HepG2 (cell line): ENCODE measurements at places on chromosomes 13 and 19. TPM values are rescaled to one million over a fixed set of nuclear protein-coding genes. Genes with fewer than 3 reads are reported as not detected.

DNA sequence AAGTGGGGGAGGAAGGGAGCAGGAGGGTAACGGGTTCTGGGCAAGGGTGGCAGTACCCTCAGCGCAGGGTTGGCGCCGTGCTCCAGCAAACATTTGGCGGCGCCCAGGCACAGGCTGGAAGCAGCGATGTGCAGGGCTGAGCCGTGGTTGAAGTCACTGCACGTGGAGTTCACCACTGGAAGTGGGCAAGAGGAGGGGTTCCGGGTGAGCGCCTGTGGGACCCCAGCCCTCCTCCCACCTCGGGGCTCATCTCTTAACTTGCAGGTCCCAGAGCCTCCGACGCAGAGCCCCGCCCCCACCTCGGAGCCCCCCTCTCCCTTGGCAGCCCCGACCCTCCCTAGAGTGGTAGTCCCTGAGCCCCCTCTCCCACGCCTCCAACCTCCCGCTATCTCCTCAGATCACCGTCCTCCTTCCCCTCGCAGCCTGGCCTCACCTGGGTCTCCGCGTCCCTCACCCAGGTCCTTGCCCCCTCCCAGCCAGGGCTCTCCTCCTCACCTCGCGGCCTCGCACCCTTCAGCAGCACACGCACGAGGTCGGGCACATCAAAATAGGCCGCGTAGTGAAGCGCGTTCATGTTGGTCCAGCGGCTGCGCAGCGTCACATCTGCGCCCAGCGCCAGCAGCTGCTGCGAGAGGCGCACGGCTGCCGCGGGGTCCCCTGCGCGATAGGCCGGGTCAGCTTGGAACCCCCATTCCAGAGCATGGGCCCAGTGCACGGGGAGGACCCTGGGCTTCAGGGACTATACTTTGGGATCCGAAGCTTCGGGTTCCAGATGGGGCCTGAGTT is 6.4 kb downstream of the CLIP3 start:
- no peak for DNase-seq

DNA sequence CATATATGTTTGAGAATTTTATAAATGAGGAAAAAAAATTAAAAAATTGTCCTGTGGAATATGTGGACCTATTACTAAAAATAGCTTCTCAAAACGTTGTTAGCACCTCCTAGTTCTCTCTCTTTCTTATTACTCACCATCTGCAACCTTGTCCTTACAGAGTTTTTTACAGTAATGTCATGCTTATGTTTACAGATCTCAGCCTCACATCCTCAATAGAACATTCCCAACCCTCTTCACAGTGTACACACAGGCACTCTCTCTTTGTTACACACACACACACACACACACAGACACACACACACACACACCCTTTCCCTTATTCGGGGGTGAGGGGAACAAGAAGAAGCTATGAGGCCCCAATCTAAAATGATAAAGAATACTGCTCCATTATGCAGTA is 197.7 kb downstream of the SLITRK6 start:
- no peak for DNase-seq

DNA sequence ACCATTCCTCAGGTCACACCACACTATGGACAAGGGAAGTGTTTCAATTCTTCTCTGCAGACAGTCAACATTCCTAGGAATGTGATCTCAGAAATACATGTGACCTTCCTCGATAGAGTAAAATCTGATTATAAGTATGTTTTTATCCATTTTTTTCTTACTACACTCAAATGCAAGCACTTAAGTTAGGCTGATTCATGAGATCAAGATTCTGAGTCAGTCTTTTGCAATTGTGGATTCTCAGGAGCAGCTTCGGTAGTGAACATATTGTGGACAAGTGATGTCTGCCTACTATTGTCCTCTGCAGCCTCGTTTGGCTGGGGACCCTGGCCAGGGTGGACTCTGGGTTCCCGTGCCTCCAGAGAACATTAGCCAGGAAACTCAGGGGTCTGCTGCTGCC is 3.2 kb downstream of the SERPINE3 start:
- DNase-seq, result no peak

DNA sequence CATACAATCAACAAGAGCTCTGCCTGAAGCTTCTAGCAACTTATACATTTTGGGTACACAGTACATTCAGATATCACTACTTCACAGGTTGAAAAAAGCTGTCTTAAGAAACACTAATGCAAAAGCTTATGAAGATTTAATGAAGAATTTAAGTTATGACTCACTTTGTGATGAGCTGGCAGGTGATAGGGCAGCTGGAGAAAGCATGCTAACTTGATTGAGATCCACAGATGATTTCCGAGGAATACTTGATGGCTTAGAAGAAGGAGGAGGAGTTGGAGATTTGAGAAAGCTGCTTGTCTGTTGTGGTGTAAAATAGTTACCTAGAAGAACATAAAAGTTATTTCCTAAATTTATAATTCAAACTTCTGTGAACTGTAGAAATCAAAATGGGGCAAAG is 23.3 kb downstream of the EXOSC8 start:
- DNase-seq, result no peak

S1PR2 gene
- 0.93 and 1.3 TPM in 2 replicates for total RNA-seq

- DNase-seq, result no peak
Measured at GRCh38 chr13:111562716-111563115, 242.3 kb downstream of the TEX29 start.

DNA sequence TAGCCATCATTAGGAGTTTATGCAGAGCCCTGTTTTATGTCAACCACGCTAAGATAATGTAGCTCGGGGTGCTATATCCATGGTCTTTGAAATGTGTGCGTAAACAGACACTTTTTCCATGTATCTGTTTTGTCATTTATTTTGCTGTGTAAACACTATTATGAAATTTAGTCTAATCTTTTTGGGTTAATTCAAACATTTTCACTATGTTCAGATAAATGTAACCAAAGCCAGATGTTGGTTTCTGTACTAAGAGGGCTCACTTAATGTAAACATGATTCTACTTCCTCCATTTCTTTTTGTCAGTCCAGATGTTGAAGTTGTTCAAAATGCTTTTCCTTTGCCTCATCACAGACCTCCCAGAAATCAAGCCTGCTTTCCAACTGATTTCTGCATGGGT is 499.5 kb upstream of the GPC6 start:
- no peak for DNase-seq

URAD gene
- not detected in 2 replicates for total RNA-seq

- DNase-seq, result no peak
Measured at GRCh38 chr19:6229216-6229913, 50.4 kb downstream of the MLLT1 start.

GRCh38 chr13:80164462-80164861 is 176.5 kb downstream of the SPRY2 start:
- DNase-seq, result no peak

- no peak for DNase-seq
Measured at GRCh38 chr19:8233370-8233769, 24.2 kb downstream of the CERS4 start.

GRCh38 chr19:10654610-10655456 is 687 bp downstream of the ILF3 start:
- peak; percentile 47 for DNase-seq

SIGLEC6 gene
- total RNA-seq, result not detected in 2 replicates

DNA sequence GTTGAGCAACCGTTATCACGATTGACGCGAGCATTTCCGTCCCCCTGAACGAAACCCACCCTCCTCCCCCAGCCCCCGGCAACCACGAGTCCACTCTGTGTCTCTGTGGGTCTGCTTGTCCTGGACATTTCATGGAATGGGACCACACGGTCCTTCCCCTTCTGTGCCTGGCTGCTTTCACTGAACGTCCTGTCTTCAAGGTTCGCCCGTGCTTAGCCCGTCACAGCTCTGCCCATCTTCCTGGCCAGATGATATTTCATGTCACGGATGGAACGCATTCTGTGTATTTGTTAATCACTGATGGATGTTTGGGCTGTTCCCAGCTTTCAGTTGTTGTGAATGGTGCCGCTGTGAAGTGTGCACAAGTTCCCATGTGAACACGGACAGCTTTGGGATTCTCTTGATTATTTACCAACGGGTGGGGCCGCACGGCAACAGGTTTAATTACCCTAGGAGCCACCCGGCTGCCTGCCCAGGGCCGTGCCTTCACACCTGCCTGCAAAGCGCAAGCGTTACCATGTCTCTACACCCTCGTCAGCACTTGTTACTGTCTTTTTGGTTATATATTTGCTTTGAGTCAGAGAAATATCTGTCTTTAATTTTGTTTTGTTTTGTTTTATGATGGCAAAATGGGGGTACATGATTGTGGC is 42.5 kb downstream of the RASA3 start:
- DNase-seq, result no peak

- no peak for DNase-seq
Measured at GRCh38 chr19:41960973-41961372, 1.9 kb upstream of the RABAC1 start.

EXOC3L2 gene
- total RNA-seq, result not detected in 2 replicates

DNA sequence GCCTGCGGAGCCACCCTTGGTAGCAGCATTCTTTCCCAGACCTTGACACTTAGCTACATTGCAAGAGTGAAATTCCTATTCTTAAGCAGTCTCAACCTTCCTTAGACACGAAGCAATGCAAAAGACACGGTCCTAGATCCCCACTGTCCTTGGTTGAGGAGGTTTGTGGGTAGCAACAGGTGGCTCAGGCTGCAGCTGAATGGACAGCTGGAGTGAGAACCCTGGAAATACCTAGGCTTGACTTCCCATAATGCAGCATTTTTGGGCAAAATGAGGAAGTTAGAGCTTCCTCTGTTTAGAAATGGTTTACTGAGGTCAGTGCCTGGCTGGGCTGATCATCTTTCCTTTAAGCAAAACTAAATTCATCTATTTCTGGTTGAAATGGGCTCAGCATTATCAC is 296.6 kb downstream of the RFC3 start:
- DNase-seq, result no peak

DNA sequence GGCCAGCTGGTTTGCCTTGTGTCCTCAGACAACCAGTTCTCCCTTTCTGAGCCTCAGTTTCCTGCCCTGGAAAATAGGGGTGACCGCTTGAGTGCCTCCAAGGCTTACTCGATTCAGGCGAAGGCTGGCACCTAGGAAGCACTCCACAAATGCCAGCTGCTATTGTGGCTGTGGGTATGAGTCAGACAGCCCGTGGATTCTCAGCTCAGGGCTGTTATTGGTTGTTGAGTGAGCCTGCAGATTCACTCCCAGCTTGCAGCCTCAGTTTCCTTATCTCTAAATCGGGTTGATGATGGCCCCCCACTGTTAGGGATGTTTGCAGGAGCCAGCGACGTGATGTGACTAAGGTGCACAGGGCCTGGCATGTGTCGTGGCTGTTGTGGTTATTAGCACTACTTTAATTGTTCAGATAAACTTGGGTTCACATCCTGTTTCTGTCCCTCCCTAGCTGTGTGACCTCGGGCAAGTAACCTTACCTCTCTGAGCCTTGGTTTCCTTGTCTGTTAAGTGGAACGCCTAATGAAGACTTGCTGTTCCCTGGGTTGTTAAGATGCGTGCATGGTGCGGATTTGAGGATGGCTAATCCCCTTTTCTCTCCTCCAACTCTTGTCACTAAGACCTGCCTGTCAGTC is 2.4 kb downstream of the MARK4 start:
- DNase-seq, result no peak

DNA sequence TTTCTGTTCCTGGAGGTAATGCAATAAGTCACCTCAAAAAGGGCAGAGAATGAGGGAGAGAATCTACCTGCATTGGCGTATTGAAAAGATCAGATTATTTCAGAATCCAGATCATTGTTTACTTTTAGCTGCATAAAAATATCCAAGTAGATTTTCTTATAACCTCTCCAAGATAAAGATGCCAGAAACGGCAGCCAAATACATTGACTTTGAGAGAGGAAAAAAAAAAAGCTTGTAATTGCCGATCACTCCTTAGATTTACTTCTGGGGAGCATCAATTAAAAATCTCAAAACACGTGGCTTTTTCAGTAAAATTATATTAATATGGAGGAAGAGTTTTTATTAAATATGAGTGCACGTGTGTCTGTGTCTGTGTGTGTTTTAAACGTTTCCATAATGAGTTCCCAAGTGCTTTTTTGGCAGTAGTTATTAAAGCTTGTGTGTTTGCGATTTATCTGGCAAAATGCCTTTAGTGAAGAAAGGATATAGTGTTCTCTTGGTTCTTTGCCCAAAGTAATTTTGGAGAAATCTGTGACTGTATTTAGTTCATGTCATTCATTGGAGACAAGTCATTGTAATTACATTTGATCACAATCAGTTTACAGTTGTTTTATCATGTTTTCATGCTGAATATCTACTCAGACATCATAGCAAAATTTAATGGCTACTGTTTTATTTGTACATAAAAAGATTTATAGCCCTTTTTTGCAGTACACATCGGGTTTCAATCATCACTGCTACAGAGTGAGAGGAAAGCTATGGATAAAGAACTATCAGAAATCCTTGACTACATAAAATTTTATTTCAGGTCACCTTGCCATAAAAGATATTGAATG is 176.1 kb downstream of the TM9SF2 start:
- no peak for DNase-seq

UBE2L5 gene
- total RNA-seq, result 0.13 and 0.22 TPM in 2 replicates

- DNase-seq, result no peak
Measured at GRCh38 chr13:53847502-53847901, 818.9 kb downstream of the OLFM4 start.

ZNF700 gene
- total RNA-seq, result 12.8 and 16.5 TPM in 2 replicates

CYP2A13 gene
- total RNA-seq, result not detected in 2 replicates

ZNF112 gene
- 3.6 and 5.4 TPM in 2 replicates for total RNA-seq

DNA sequence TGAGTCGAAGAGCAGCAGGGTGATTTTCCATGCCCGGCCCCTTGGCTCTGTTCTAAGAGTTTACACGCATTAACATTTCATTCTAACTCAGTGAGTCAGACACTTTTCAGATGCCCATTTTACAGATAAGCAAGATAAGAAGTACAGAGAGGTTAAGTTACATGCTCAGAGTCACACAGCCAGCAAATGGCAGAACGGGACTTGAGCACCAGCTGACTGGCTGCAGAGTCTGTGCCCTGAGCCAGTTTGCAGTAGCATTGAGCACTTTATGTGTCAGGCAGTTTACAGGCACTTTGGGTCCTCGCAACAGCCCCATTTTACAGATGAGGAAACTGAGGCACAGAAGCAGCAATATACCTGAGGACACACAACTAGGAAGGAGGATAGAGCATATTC is 19.0 kb downstream of the CCDC8 start:
- no peak for DNase-seq

DNA sequence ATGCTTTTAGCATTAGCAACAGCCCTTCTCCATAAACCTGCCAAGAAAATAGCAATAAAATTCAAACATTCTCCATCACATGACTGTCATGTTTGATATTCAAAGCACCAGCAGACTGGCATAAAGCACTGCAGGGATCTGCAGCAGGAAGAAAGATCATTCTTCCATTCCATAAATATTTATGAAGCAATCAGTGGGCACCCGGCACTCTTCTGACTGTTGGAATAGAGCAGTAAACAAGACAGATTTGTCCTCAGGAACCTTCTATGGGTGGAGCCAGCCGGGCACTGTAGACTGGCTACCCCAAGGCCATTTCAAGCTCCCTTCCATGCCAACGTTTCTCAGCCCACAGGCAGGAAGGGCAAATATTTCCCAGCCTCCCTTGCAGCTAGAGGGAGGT is 25.5 kb downstream of the PLA2G4C start:
- DNase-seq, result no peak
